Bronchial epithelial cell (primary cell): ENCODE measurements at places on chromosomes 11 and 22. TPM values are rescaled to one million over a fixed set of nuclear protein-coding genes. Genes with fewer than 3 reads are reported as not detected.

The PGAP2 gene
- 26.3 and 31.9 TPM in 2 replicates for total RNA-seq

The SPI1 gene
- not detected in 2 replicates for total RNA-seq

The VSIG2 gene
- 0.53 and 2.0 TPM in 2 replicates for total RNA-seq

The FGF4 gene
- total RNA-seq: not detected in 2 replicates

The MS4A6E gene
- not detected in 2 replicates for total RNA-seq

The SLC43A1 gene
- total RNA-seq: 1.0 and 1.3 TPM in 2 replicates

The IFTAP gene
- total RNA-seq: 16.1 and 17.2 TPM in 2 replicates

The CD3D gene
- total RNA-seq: not detected in 2 replicates

The CD248 gene
- under 0.01 TPM in 2 replicates for total RNA-seq

The FSHB gene
- not detected in 2 replicates for total RNA-seq

The KRTAP5-6 gene
- not detected in 2 replicates for total RNA-seq

The NOX4 gene
- 0.26 TPM in 1 of 2 replicates, not detected in the other for total RNA-seq

The CATSPERZ gene
- total RNA-seq: 0.26 TPM in 1 of 2 replicates, not detected in the other
